Stimulated activated memory B cell treated with anti-CD40 and anti-IgM and Interleukin-4, amounts not matched to agents 10 μg/mL and 1 μg/mL and 100 μg/mL, for 72 hours (primary cell): ENCODE measurements at places on chromosomes 1 and 21.

DNA sequence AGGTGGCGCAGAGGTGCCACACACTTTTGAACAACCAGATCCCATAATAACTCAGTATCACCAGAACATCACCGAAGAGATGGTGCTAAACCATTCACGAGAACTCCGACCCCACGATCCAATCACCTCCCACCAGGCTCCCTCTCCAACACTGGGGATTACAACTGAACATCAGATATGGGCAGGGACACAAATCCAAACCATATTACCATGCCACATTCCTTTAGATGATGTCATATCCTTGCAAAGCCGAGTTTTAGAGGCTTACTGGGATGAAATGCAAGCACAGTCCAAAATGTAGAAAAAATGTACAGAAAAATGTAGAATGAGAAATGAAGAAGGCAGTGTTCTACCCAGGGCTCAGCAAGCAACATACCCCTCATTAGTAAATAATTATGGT is 64.7 kb downstream of the SGIP1 start:
- ATAC-seq: no peak

DNA sequence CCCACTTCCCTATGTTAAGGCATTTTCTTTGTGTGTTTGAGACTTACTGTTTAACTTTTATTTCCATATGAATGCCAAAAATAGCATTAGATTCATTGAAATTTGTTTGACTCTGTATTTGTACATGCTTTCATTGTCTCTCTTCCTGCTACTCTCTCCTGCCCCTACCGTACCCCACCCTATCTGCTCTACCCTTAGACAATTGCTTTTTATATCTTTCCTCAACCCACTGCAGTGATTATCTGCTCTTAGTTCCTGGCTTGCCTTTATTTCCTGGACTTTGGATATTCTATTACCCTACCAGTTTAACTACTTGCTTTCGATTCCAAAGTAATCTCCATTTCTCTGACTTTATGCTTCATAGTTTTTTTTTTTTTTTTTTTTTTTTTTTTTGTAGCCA is 10.5 kb downstream of the RAVER2 start:
- no peak for ATAC-seq

GRCh38 chr1:37755951-37756560 is 8.9 kb downstream of the EPHA10 start:
- no peak for ATAC-seq

DNA sequence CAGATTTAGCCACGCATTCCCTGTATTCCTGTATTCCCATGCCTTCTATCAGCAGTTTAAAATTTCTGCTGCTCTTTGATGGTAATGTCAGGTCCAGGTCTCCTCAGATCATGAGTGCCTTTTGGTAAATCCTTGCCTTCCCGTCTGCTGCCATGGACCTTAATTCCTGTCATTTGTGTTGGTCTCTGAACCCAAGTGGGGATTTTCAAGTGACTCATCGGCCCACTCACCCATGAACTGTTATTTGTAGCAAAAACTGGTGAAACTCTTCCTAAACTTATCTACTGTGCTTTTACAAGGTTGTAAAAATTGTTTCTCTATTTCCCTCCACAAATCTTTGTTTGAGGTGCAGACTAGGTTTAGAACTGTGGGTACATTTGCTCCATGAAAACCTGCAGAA is 47.4 kb downstream of the ACTN2 start:
- no peak for ATAC-seq

DNA sequence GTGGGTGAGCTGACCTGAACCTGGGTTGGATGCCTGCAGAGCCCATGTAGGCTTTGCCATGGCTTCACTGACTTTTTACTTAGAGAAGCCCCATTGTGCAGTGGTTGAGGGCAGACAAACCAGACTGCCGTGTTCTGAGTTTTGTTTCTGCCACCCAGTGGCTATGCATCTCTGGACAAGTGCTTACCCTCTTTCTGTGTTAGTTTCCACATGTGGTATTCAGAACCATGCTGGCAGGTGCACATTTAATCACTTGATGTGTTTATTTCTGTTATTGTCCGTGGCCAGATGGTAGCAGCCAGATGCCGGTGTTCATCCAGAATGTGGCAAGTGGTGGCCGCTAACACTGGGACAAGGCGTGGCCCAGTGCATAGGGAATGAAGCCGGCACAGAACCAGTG is 10.3 kb upstream of the PTPN7 start:
- no peak for ATAC-seq

DNA sequence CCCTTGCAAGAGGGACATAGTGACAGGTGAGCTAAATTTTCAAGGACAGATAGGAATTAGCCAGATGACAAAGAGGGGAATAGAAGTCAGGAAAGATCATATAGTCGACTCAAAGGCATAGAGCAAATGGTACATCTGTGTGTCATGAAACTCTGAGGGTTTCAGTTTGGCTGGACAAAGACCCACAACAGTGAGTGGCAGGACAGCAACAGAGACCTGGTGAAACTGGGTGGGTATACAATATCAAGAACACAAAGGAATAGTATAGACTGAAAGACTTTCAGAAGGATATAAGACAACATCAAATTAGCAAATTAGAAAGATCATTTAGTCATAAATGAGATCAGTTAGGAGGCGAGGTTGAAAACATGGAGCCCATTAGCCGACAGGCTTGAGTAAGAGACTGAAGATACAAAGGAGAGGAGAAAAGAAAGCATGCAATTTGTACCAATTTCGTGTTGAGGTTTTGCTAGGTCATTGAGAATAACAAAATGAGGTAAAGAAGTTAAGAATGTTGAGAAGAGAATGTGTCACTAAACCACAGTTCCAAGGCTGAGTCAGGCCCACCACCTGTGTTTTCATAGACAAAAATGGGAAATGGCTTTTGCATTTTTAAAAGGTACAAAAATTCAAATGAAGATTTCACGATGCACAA is 213.8 kb downstream of the HHIPL2 start:
- no peak for ATAC-seq

GRCh38 chr1:7575041-7575400 is 196.1 kb upstream of the VAMP3 start:
- ATAC-seq: no peak

GRCh38 chr1:208225954-208226937 is 17.9 kb downstream of the PLXNA2 start:
- no peak for ATAC-seq

GRCh38 chr1:42259739-42260064 is 75.3 kb downstream of the FOXJ3 start:
- ATAC-seq: no peak

GRCh38 chr1:110309767-110310166 is 29.4 kb upstream of the RBM15 start:
- ATAC-seq: no peak

- ATAC-seq: no peak
Observed at GRCh38 chr1:186465946-186466345, 5.0 kb upstream of the PDC start.

DNA sequence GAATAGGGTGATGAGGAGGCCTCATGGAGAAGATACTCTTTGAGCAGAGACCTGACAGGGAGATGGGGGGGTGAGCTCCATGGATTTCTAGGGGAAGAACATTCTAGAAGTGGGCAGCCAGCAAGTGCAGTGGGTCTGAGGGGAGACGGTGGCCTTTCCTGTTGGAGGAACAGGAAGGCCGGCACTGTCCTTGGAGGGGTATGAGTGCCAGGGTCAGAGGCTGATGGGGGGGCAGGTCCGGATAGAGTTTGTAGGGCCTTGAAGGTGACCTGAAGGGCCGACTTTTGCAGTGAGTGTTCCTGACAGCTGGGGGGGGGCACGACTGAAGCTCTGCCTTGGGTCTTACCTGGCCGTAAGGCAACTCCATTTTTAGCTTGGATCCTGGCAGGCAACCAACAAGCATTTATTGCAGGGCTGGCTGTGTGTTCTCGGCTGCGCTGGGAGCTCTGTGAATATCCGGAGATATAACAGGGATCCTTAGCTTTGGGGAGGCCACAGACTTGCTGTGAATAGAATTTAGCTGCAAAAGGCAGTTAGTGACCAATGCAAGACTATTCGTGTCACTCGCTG is 130.6 kb downstream of the MRPS6 start:
- no peak for ATAC-seq

DNA sequence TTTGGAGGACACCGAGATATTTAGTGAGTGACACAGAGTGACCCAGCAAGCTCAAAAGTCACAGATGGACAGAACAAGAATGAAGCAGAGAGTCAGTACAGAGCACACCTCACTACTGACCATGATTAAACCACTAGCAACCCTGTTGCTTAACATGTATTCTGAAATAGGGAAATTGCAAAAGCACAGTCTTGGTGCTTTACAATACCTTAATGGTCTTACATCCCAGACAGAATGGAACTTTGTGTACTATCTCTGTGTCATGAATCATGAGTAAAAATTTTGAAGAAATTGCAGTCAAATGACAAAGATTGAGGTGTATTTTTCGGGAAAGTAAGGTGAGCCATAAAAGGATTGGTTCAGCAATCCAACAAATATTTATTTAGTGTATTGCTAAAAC is 2.7 kb upstream of the SAMSN1 start:
- ATAC-seq: no peak

- ATAC-seq: no peak
Observed at GRCh38 chr21:31282095-31282709, 61.9 kb downstream of the TIAM1 start.

DNA sequence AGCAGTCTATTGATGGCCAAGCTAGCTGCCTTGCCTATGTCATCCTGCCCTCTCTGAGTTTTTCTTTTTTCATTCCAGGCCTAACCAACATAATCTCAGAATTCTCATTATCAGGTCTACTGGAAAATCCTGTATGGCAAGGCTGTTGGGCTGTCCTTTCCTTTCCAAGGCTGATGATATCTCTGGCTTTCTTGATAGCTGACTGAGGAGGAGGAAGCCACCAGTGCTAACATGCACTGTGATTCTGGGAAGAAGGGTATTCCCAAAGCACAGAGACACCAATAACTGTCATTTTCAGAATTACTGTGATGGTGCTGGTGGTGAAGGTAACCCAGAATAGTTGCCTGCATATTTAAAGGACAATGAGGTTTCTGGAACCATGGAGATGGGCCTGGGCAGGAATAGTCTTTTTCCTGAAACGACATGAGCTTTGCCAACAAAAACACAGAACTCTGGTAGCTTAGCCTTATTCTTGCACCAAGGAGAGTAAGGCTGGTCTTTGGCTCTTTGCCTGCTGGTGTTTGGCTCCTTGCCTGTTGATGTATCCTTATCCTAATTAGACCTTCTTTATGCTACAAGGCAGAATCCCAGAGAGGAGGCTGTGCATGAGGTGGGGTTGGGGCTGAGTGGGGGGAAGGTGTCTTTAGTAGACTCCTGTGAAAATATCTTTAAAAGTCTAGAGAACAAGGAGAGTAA is 157.4 kb downstream of the TNFSF18 start:
- ATAC-seq: no peak

GRCh38 chr1:183070923-183071618 is 47.9 kb downstream of the LAMC1 start:
- peak; percentile 88 for ATAC-seq

- no peak for ATAC-seq
Observed at GRCh38 chr1:186531561-186532165, 70.7 kb upstream of the PDC start.

GRCh38 chr1:167369933-167370332 is 148.4 kb downstream of the CD247 start:
- ATAC-seq: no peak

DNA sequence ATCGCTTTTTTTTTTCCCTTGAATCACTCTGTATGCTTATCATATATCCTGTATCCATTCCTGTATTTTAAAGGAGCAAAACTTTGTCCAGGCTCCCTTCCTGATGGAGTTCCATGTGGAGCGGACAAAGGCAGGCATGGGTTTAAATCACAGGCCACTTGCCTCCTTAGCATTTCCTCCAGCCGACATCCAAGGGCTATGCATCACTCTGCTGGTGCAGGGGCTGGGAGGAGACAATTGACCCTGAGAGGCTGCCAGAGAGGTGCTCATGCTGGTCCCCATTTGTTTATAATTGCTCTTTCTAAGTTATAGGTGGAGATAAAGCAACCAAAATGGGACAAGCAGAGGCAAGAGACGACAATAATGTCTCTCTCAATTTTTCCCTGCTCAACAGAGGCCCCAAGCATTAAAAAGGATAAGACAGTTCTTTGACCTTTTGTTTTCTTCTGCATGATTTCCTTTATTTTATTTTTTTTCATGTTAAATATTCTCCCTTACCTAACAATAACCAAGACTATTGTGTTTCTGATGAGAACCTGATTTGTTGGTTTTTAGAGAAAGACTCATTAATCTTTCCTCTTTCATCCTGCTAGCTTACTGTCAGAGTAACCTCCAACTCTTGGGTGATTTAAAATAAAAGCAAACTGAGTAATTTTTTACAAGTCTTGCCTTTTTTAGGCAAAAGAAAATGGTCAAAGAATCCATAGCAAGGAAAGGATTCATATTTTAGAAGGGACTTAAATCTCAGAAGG is 353.7 kb downstream of the ADGRL2 start:
- no peak for ATAC-seq

DNA sequence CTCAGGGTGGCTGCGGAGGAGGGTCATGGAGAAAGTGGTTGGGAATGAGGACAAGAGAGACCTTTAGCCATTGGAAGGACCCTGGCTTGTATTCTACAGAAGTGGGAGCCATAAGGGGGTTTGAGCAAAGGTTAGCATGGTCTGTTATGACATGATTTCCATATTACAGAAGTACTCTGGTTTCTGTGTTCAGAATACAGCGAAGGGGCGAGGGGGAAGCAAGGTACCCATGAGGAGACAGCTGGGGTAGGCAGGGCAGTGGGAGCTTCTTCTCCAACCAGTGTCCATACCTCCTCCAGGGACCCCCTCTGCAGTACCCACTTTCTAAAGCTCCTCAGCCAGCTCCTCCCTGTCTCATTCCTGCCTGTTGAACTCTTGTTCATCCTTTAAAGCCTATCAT is 21.9 kb upstream of the KCNE1 start:
- ATAC-seq: peak; percentile 59

DNA sequence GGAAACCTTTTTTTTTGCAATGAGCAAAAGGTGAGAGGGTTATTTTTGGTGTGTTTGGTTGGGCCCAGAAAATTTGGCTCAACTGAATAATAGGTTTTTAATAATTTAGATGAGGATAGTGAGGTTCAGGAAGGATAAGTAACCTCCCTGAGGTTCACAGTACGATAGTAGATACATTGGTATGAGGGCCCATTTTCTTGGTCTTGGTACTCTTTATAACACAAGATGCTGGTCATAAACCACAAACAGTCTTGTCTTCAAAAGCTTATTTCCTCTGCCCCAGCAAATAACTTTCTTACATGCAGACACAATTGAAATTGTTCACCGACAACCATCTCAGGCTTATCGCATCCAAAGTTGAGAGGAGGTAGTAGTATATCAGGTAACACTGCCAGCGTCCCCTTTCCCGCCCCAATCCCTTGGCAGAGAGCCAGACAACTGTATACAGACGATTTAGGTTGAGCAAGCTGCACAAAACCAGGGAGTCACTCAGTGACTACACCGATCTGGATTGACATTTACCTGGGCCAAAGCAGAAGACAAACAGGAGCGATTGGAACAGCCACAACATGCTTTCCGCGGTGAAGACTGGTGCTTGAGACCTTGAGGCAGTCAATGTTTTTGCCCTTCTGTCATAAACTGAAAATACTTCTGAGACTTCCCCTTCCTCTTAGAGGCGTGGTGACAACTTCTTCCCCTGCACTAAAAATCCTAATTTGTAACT is at the start of gene SLAMF6:
SLAMF6 (minus strand) TSS at position 634 of the 724 bp plus-strand sequence; CDS start at position 571, 63 bp downstream.
- ATAC-seq: peak; percentile 87

- ATAC-seq: no peak
Observed at GRCh38 chr1:214281720-214282629, 1.0 kb downstream of the SMYD2 start.

- no peak for ATAC-seq
Observed at GRCh38 chr1:211145944-211146343, 12.0 kb upstream of the KCNH1 start.

- ATAC-seq: no peak
Observed at GRCh38 chr1:75630004-75630594, 19.2 kb upstream of the SLC44A5 start.

- no peak for ATAC-seq
Observed at GRCh38 chr1:204126956-204127355, 24.9 kb downstream of the ETNK2 start.
